Amygdala (tissue), 56 donors: ENCODE measurements at places on chromosomes 1 and 21.

GRCh38 chr1:204628868-204629267 lies 56.7 kb downstream of the LRRN2 start:
- DNase-seq, result no peak

- DNase-seq, result no peak
These were observed 29.1 kb upstream of the SAMD13 start for GRCh38 chr1:84272401-84272800.

DNA sequence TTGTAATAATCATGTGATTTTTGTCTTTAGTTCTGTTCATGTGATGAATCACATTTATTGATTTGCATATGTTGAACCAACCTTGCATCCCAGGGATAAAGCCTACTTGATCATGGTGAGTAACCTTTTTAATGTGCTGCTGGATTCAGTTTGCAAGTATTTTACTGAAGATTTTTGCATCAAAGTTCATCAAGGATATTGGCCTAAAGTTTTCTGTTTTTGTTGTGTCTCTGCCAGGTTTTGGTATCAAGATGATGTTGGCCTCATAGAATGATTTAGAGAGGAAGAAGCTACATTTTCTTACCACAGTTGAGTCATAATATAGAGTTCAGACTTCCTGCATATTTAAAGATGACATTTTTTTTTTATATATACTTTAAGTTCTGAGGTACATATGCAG lies 455.9 kb downstream of the PLPP3 start:
- DNase-seq, result no peak

- DNase-seq, result no peak
These were observed 5.9 kb upstream of the RBBP5 start for GRCh38 chr1:205127646-205128045.

- no peak for DNase-seq
These were observed 327.3 kb downstream of the SIPA1L2 start for GRCh38 chr1:232302376-232303221.
